ENCODE measurements at places on chromosomes 11 and 22.

DNA sequence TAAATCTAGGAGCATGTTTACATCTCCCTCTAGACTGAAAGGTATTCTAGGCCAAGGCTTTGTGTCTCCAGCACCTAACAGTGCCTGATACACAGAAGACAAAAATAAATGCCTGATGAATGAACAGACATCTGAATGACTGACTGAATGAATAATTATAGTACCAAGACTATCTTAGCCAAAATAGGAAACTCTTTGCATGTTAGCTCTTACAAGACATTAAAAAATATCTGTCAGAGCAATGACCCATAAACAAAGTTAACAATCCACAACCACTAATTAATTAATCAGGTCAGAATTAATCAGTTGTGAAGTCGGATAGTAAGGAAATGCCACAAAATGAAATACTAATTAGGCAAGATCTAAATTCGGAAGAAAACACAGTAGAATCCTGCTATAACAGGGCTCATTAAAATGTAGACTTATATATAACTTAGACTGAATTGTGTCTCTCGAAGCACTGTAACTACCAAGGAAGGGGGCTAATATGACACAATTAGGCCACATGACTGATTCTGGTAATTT, 45.5 kb upstream of the POU2AF2 start:
- no peak for DNase-seq

- no peak for DNase-seq
Measured at GRCh38 chr11:92822410-92822809, 147.0 kb upstream of the MTNR1B start.

DNA sequence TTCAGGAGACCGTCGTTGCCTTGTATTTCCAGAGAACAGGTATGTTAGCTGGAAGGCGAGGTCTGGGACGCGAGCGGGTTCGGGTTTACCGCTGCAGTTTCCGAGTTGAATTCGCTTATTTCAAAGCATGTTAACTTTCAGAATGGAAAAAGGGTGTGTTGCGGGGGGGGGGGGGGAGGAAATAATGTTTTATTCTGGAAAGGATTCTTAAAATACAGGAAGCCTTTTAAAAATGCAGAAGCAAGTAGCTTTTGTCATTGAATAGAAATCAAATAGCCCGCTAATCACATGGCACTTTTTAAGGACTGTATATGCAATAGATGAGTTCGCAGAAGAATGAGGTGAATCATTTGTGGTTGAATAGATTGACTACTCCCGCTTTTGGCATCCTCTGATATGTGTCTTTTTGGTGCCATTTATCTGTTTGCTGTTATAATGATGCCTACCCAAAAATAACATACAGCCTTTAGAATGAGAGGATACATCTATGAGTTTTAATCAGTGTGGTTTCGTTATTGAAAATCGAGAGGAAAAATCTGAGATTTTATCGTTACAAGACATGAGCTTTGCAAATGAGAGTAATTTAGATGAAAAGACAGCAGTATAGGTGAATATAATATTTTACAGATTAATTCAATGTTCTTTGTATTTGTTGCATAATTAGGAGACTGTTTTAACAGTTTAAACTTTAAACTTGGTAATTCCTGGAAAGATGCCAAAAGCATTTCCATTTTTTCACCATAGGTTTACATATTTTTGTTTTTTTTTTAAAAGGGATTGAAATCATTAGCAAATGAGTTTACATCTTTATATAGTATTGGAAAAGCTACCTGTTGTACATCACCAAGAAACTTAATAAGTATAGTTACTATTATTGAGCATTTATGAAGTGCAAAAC, 1.7 kb downstream of the PDE3B start:
- DNase-seq = no peak

- DNase-seq = no peak
Measured at GRCh38 chr11:78907636-78908035, 333.0 kb upstream of the NARS2 start.

- DNase-seq = no peak
Measured at GRCh38 chr11:101030015-101030414, 99.6 kb downstream of the PGR start.

DNA sequence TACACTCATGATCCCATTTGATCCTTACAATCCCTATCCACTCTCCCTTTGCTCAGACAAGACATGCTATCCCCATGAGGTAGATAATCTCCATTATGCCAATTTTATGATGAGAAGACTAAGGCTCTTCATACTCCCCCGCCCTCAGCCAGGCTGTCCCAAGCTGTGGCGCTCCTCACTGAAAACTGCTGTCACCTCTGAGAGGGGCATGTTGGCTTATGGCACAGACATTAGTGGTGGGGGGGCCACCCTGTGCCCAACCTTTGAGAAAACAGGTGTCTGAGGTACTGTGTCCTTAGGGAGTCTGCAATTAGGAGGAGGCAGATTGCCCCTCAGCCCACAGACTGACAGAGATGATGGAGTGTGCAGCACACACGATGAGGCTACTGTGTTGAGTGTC, 2.4 kb downstream of the DDTL start:
- DNase-seq = no peak

All from T-helper 2 cell treated with Interferon-gamma antibody and Interleukin-4, amounts not matched to agents 5 μg/mL and 100 μg/mL, for 36 hours (primary cell).